Coronary artery (tissue), 2 donors: ENCODE measurements at places on chromosomes 5 and 9.

DNA sequence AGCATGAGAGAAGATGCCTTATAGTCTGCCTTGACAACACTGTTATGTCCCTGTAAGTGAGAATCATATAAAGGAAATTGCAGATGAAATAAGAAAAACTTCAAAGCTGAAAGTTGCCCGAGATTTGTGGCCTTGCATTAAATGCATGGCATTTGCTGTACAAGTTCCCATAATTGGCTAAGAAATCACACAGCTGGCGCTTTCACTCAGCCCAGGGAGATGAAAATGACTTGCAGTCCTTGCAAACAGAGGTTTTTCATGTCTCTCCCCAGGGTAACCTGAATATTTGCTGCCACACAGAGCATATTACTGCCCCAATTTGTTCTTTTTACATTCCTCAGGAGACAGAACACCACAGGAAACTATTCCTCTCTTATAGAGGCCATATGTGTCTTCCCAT lies 174.8 kb downstream of the FAM114A2 start:
- no peak for DNase-seq

DNA sequence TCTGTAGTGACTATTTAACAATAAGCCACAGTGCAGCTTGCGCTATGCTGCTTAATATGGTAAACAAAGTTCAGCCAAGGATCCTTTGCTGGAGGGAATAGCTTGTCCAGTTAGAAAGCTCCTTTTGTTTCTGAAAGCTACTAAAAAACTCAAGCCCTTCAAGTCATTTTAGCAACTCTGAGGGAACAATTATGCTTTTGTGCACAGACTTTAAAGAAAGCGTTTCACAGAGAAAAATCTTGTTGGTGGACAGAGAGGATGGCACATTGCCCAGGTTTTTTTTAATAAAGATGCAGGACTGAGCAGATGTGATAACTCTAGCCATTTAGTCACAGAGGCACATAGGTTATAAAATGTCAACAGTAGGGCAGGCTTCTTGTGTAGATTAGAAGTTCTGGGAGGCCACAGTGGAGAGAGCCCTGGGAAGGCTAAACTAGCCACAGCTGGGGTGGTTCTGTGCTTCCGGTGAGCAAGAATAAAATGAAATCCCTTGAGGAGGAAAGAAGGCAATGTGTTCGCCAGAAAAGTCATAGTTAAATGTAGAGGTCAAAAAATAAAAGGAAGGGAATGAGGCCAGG lies 63.4 kb downstream of the ALDH7A1 start:
- DNase-seq, result no peak

GRCh38 chr5:38866362-38867031 lies 20.7 kb downstream of the OSMR start:
- no peak for DNase-seq

- no peak for DNase-seq
Observed at GRCh38 chr9:112836394-112836793, 54.3 kb downstream of the SLC46A2 start.

GRCh38 chr5:173573126-173573960 lies 43.1 kb downstream of the BOD1 start:
- peak; percentile 85 for DNase-seq

DNA sequence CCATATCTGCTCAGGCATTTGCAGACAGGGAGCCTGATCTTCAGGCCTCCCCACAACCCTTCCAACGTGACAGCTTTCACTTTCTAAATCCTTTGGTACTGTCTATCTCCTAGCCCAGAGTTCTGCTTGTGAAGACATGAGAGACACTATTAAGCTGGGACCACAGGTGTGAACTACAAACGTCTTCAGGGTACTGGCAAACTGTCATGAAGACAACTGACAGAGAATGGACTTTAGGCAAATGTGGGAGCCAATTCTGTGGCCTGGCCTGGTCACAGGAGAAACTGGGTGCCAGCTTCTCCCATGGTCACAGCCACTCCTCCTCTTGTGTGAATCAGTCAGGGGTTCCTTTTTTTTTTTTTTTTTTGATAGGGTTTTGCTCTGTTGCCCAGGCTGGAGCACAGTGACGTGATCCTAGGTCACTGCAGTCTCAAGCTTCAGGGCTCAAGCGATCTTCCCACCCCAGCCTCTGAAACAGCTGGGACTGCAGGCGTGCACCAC lies 10.4 kb downstream of the TRIM14 start:
- no peak for DNase-seq
